ENCODE measurements at places on chromosomes 4 and X.

- DNase-seq: peak; percentile 80
Observed at GRCh38 chr4:77126809-77127208, 30.2 kb upstream of the CCNG2 start.

- no peak for DNase-seq
Observed at GRCh38 chrX:78124307-78124706, 15.1 kb downstream of the TAF9B start.

DNA sequence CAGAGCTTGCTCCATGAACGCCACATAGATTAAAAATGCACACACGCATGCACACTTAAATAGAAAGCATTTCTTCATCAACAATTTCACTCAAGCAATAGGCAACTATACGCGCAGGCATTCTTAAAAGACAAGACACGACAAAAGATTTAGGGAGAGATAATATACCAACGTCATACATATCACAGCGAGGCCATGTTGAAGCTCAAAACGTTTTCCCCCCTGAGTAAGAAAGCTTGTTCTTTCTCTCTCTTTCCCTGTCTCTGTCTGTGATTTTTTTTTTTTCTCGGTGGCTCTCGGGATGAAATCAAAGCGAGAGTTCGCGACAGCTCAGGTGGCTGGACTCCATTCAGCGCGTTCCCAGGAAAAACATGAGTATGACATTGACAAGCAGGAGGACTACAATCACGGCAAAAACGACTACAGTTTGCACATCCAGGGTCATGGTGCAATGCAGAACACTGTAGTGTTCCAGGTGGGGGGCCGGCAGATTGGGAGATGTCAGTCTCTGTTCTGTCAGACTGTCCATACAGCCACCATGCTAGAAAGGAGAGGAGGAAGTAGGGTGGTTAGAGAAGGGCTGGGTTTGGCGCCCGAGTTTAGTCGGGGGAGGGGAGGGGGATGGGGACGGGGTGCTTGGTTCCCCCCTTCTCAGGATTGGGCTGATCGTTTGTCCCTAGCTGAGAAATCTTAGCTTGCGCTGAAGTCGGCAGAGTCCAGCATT, 30.7 kb downstream of the ARHGEF9 start:
- DNase-seq: peak; percentile 9

GRCh38 chrX:148541584-148541940, 41.1 kb downstream of the AFF2 start:
- DNase-seq: no peak

- no peak for DNase-seq
Observed at GRCh38 chr4:76568262-76568661, 133.2 kb downstream of the SHROOM3 start.
